Bone marrow (tissue), 2 donors: ENCODE measurements at places on chromosomes 5 and 9.
A peak's percentile ranks its signal among the peaks of the same experiment; 100 is the strongest.

- no peak for DNase-seq
These were observed 119.3 kb downstream of the GALNT10 start for GRCh38 chr5:154309805-154310204.

GRCh38 chr5:31648326-31648725 is 9.4 kb downstream of the PDZD2 start:
- no peak for DNase-seq

GRCh38 chr5:126924331-126925033 is 105.9 kb downstream of the MARCHF3 start:
- no peak for DNase-seq

DNA sequence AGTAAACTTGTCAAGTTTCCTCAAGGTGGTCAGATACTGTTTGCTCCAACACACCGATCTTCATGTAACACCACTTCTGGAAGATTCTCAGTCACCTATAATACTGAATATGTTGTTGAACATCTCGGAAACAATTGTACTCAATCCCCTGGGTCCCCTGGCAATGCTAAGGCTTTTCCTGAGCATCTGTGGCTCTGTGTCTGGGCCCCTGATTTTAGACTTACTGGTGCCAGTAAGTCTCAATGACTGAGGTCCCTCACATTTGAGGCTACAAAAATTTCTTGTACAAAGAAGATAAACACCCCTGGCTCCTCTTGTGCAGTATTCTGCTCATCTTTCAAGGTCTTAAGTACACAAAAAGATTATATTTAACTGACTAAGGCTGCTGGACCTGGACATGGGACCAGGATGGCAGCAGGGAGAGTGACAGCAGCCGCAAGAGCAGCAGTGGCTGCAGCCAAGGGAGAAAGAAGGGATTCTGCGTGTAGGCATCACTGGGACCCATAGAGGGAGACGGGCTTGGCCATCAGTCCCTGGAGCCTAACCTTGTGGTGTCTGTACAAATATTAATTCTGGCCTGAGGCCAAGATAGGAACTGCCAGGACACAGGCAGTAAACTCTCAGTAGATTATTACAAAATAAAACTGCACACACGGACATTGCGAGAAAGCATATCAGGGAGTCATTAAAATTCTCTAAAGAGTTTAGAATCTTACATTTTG is 49.0 kb upstream of the TNPO1 start:
- DNase-seq: no peak

GRCh38 chr9:107614765-107615164 is 125.2 kb upstream of the KLF4 start:
- no peak for DNase-seq

- no peak for DNase-seq
These were observed 100.9 kb upstream of the IL6ST start for GRCh38 chr5:56095579-56096102.

GRCh38 chr5:144304688-144305087 is 134.0 kb downstream of the KCTD16 start:
- DNase-seq: no peak

GRCh38 chr9:23674016-23674585 is 151.9 kb downstream of the ELAVL2 start:
- DNase-seq: no peak

- no peak for DNase-seq
These were observed 59.4 kb upstream of the ZSWIM6 start for GRCh38 chr5:61272688-61273087.

DNA sequence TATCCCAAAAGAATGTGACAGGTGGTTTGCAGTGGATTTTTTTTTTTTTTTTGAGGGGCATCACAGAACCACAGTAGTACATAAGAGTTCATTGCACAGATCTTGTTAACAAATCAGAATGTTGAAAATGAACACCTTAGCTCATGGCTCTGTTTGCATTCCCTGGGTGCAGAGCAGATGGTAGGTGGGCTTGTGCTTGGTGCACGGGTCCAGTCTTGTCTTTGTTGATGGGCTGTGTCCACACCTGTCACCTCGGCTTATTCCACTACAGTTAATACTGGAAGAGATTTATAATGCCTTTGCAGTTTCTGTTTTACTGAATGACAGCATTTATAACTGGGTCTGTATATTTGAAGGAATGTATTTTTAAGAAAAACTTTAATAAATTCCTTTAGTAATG is 146.6 kb downstream of the KDM4C start:
- DNase-seq: no peak

- no peak for DNase-seq
These were observed 2.4 kb downstream of the KIF24 start for GRCh38 chr9:34326690-34327089.

- no peak for DNase-seq
These were observed 228.1 kb upstream of the MEF2C start for GRCh38 chr5:89110916-89111646.

GRCh38 chr5:137101544-137101943 is 397.6 kb downstream of the SPOCK1 start:
- DNase-seq: no peak

- peak; percentile 65 for DNase-seq
These were observed 3.9 kb upstream of the PLPP1 start for GRCh38 chr5:55538661-55539060.

- DNase-seq: no peak
These were observed 145.7 kb upstream of the GNA14 start for GRCh38 chr9:77793849-77794248.
